Left ventricle myocardium inferior (tissue), 1 donor: ENCODE measurements at places on chromosomes 12 and 14. TPM values are rescaled to one million over a fixed set of nuclear protein-coding genes. Genes with fewer than 3 reads are reported as not detected.

DNA sequence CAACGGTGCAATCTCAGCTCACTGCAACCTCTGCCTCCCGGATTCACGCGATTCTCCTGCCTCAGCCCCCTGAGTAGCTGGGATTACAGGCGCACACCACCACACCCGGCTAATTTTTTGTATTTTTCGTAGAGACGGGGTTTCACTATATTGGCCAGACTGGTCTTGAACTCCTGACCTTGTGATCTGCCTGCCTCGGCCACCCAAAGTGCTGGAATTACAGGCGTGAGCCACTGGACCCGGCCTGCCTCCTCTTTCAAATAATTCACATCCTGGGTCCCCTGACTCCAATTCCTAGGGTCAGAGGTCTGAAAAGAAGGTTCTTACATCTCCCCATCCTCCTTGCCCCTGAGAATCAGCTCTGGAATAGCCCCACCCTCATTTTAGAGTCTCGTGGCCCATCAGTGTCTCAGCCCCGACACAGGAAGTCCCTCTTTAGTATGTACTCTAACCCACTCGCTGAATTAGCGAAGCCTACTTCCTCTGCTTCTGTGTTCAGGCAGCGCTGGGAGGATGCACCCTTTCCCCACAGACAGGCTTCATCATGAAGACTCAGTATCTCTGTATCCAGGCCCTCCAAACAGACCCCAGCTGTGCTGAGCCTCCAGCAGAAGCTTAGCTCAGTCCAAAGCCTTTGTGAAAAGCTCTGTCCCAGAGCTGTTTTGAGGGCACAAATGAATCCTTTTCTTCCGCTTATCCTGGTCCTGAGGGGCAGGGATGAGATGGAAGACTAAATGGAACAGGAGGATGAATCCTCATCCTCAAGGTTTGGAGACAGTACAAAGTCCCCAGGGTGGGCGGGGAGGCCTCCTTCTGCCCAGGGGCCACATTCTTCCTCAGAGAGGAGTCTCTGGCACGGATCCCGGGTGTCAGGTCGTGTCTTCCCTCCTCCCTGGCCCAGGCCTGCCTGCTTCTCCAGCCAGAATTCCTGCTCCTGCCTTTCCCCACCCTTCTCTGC is 3.5 kb downstream of the LPAR5 start:
- H3K27me3 ChIP-seq = peaks cover 6% of the 10 kb centered on the region
- peak overlapping the region; percentile 75 for H3K27ac ChIP-seq
- peaks cover 20% of the 10 kb centered on the region for H3K4me1 ChIP-seq
- no peaks in the 10 kb centered on the region for H3K36me3 ChIP-seq

DNA sequence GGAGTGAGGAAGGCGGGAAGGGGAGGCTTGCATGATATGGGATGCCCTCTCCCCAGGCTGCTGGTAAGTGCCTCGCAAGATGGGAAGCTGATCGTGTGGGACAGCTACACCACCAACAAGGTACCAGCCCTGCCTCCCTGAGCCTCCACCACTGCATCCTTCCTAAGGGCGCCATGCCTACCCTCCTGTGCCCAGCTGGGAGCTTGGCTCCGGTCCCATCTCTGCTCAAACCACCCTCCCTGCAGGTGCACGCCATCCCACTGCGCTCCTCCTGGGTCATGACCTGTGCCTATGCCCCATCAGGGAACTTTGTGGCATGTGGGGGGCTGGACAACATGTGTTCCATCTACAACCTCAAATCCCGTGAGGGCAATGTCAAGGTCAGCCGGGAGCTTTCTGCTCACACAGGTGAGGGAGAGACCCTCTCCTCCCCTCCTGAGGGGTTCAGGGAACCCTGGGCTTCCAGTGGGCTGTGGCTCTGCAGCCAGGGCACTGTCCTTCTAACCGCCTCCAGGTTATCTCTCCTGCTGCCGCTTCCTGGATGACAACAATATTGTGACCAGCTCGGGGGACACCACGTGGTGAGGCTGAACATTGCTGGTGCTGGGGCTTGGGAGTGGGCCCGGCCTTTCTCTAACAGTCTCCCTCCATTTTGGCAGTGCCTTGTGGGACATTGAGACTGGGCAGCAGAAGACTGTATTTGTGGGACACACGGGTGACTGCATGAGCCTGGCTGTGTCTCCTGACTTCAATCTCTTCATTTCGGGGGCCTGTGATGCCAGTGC is 2.6 kb downstream of the GNB3 start:
- no peaks in the 10 kb centered on the region for H3K27me3 ChIP-seq
- H3K27ac ChIP-seq = no peak overlapping the region
- no peak for DNase-seq

The AQP6 gene
- total RNA-seq = not detected

- no peaks in the 10 kb centered on the region for H3K36me3 ChIP-seq
- H3K27me3 ChIP-seq = no peaks in the 10 kb centered on the region
- no peak for DNase-seq
- H3K27ac ChIP-seq = no peak overlapping the region
Observed at GRCh38 chr12:30021051-30021833, 237.5 kb upstream of the TMTC1 start.

GRCh38 chr14:54665946-54666345 is 99.0 kb downstream of the SAMD4A start:
- peak overlapping the region; percentile 94 for H3K27ac ChIP-seq
- no peak for DNase-seq
- H3K36me3 ChIP-seq = no peaks in the 10 kb centered on the region
- H3K4me1 ChIP-seq = peaks cover 98% of the 10 kb centered on the region
